Heart left ventricle (tissue), 16 donors: ENCODE measurements at places on chromosomes 5 and 9.
A peak's percentile ranks its signal among the peaks of the same experiment; 100 is the strongest.

DNA sequence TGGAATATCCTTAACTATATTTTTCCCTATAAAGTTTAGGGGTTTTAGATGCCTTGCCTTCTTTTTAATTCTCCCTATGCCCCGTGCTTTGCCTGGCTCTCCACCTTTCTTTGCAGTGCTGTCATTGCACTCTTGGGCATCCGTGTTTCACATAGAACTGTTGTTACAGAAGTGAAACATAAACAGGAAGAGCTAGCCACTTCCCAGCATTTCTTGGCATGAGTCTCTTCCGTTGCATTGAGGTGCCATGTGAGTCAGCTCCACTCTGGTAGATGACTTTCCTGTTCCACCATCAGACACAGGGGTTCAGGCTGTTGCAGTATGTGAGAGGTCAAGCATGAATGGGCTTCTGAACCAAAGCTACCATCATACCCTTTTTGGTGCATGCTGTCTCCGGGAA, 73.4 kb downstream of the ANGPTL2 start:
- no peak overlapping the region for H3K4me3 ChIP-seq
- H3K36me3 ChIP-seq = no peaks in the 10 kb centered on the region
- no peak for DNase-seq

DNA sequence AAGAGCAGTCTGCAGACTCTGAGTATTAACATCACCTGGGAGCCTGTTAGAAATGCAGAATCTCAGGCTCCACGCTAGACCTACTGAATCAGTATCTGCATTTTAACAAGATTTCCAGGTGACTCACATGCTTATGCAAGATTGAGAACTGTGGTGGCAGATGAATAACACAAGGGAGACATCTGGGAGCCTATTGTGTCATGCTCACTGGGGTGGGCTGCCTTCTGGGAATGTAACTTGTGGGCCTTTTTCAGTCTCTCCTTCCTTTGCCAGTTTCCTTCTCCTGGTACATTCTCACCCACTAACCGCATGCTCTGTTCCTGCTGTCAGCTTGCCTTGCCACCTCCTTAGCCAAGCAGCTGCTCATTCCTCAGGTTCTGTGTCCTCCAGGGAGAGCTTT, 176.6 kb upstream of the C9orf72 start:
- no peaks in the 10 kb centered on the region for H3K4me1 ChIP-seq
- no peaks in the 10 kb centered on the region for H3K27me3 ChIP-seq
- H3K27ac ChIP-seq = no peak overlapping the region
- DNase-seq = no peak
- no peak overlapping the region for H3K4me3 ChIP-seq

DNA sequence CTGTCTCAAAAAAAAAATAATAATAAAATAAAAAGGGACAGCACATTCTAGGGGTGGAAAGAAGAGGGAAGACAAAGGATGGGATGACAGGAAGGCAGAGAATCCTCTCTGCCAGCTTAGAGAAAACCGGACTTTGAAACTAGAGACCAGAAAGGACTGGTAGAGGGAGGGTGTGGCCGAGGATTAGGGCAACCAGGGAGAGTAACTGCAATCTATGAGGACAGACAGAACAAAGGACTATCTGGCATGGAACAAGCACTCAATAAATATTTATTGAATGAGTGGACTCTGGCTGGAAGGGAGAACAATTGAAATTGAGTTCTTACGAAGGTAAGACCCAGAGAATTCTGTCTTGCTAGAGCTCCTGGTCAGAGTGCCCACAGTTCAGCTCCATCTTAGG, 2.4 kb downstream of the GBA2 start:
- peaks cover 30% of the 10 kb centered on the region for H3K4me1 ChIP-seq
- H3K36me3 ChIP-seq = peaks cover 28% of the 10 kb centered on the region
- H3K4me3 ChIP-seq = peak overlapping the region; percentile 71
- DNase-seq = no peak

DNA sequence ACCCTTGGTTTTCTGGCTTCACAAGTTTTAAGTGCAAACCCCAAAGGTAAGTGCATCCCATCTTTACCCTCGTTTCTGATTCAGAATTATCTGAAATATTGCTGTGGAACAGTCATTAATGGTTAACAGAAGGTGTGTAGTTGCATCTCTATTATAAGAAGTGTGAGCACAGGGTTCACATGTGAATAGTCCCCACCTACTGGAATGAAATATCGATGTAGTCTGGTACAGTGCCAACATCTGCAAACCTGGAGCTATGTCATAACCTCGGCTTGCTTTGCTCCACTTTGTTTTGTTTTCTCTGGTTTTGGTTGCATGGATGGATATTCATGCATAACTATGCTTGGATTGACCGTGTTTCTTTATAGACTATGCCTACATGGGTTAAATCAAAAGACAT, 12.6 kb downstream of the HTR4 start:
- H3K4me3 ChIP-seq = no peak overlapping the region
- H3K36me3 ChIP-seq = no peaks in the 10 kb centered on the region
- H3K4me1 ChIP-seq = no peaks in the 10 kb centered on the region

- H3K4me3 ChIP-seq = no peak overlapping the region
- H3K36me3 ChIP-seq = no peaks in the 10 kb centered on the region
- no peak for DNase-seq
- H3K27me3 ChIP-seq = no peaks in the 10 kb centered on the region
Measured at GRCh38 chr9:27421577-27421976, 102.5 kb upstream of the IFNK start.
